Mesenchymal stem cell (in vitro differentiated cells and primary cell): ENCODE measurements at places on chromosomes 5 and 9.

- DNase-seq, result no peak
Measured at GRCh38 chr5:74885170-74885569, 19.0 kb upstream of the FAM169A start.

- DNase-seq, result no peak
Measured at GRCh38 chr5:40220260-40220659, 459.5 kb upstream of the PTGER4 start.

GRCh38 chr5:72511774-72512592 is 4.8 kb upstream of the ZNF366 start:
- peak; percentile 74 for DNase-seq

- DNase-seq, result peak; percentile 11
Measured at GRCh38 chr9:23821375-23822181, 4.5 kb downstream of the ELAVL2 start.

- no peak for DNase-seq
Measured at GRCh38 chr5:6574537-6575245, 58.2 kb downstream of the NSUN2 start.

DNA sequence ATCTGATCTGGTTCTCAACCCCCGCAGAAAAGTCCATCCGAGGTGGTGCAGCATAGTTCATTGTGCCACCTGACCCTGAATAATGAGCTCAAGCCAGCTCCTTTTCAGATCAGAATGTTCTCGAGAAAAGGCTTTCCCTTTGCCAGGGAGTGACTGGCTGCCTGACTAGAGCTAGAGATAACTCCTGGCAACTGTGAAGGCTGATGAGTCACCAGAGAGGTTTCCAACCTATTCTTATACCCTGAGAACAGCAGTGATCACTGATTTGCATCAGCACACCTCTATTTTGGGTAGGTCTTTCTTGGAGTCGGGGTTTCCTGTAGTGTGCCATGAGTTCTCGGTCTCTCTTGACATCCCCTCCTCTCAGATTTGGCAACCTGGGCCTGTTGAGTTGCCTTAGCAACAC is 127.9 kb downstream of the PIK3R1 start:
- DNase-seq, result peak; percentile 74

DNA sequence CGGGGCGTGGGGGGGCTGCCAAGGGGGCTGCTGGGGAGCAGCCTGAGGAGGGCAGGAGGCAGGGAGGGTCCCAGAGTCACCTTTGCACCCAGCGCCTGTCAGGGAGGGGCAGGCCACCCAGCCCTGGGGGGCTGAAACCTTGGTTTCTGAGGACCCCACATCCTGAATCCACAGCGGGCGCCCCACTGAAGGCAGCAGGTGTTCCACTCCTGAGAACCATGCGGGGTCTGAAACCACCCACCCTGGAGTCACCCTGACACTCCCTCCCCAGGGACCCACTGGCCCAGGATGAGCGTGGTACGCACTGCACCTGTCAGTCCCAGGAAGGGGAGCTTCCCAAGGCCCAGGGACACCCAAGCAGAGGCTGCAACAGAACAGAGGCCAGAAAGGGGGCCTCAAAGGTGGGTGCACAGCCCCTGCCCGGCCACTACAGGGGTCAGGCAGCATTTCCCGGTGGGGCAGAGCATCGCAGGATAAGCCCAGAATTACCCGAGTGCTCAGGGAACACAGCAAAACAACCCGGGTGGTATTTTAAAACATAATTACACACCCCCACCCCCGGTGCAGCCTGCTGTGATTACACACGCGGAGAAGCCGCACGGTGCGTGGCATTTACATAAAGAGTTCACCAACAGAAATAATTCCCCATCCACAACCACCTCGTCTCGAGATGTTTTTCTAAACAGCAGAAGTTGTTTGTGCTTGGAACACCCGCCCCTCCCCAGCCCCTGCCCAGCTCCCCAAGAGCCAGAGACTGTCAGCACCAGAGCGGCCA is 57.3 kb upstream of the UBAC1 start:
- no peak for DNase-seq

GRCh38 chr9:129104051-129104450 is 6.5 kb downstream of the CRAT start:
- no peak for DNase-seq

DNA sequence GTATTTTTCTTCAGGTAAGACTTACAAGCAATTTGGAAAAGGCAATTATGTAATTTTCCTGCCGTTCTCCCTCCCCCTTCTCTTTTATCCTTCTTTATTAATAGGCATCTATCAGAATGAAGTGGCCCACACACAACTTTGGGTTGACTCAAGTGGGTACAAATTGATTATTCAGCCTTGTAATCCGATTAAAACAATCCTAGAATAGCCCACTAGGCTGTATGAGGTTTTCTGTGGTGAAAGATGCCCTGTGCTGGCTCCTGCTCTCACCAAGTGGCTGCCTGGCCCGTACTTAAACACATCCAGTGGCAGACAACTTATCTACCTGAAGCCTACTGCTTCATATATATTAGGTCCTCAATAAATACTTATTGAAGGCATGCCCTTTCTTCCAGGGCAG is 177.3 kb upstream of the C9orf72 start:
- DNase-seq, result no peak

GRCh38 chr5:100746730-100747129 is 156.4 kb downstream of the ST8SIA4 start:
- DNase-seq, result no peak

GRCh38 chr5:109907189-109907588 is 217.5 kb downstream of the MAN2A1 start:
- peak; percentile 7 for DNase-seq

DNA sequence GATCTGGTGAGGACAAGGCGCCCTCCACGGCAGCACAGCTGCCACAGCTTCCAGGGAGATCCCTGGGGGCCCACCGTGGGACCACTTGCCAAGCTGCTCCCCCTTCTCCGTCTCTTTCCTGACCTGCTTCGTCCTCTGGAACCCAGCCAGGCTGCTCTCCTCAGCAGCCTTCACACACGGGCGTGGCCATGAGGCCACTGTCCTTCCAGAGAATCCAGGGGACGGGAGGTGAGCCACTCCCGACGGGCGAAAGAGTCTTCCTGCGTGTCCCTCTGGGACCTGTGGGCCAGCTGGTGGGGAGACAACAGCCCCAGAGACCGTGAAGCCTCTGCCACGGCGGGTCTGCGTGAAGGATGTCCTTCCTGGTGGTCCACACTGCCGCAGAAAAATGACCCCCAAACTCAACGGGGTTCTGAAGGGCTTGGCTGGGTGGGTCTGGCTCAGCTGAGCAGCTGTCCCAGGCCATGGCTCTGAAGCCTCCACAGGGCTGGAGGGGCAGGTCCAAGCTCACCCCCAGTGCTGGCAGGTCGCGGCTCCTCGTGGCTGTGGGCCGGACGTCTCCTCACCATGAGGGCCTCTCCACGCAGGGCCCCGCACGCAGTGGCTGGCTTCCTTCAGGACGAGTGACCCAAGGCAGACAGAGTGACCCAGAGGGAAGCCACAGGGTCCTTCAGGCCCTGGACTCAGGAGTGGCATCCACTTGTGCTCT is 47.4 kb upstream of the NKD2 start:
- no peak for DNase-seq

DNA sequence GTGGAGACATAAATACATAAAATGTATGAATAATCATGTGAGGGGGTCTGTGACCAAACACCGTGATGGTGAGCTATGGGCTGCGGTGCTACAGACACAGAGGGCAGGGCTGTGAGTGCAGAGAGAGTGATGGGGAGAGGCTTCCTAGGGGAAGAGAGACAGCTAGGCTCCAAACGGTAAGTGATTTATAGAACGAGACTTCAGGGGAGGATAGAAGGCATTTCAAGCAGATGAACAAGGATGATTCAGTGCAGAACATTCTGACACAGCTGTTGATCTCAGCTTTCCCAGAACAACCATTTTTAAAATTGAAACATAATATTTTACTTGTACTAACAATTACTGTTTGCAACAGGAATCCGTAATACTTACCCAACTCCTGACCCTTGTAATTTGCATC is 100.7 kb downstream of the GAS1 start:
- no peak for DNase-seq
